IMR-90 (cell line): ENCODE measurements at places on chromosomes 12 and 14. TPM values are rescaled to one million over a fixed set of nuclear protein-coding genes. Genes with fewer than 3 reads are reported as not detected.

TAMALIN gene
- total RNA-seq = 2.5 and 2.7 TPM in 2 replicates

DNA sequence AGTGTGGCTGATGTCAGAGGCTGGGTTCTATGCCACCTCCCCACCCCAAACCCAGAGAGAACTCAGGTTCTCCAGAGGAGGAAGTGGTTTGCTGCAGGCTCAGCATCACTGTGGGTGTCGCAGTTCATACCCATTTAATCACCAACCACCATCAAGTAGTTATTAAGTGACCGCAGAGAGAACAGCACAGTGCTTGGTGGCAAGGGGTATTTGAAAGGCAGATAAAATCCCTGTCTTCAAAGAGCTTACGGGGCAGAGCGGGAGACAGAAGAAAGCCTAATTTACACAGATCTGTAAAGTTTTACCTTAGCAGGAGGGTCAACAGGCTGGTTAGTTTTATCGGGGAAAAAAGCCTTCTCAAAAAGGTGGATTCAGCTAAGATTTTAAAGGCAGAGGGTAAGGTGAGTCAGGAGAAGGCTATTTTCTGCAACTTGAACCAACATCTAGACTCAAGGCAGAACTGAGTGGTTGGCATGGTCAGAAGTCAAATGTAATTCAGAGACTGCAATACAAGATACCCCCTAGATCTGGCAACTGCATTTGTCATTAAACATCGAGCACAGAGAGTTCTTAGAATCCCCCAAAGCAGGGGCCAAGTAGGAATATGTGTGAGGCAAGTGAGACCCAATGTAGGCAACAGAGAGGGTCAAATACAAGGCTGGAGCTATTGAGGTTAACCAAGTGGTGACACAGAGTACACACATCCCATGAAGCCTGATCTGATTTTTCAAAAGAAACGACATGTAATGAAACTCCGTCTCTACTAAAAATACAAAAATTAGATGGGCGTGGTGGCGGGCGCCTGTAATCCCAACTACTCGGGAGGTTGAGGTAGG lies 13.2 kb downstream of the PXN start:
- H3K4me3 ChIP-seq = no peak overlapping the region
- H3K27ac ChIP-seq = no peak overlapping the region
- H3K27me3 ChIP-seq = no peaks in the 10 kb centered on the region
- peaks cover 10% of the 10 kb centered on the region for H3K36me3 ChIP-seq
- DNase-seq = no peak

GRCh38 chr14:44369401-44370123 lies 137.5 kb downstream of the FSCB start:
- H3K36me3 ChIP-seq = no peaks in the 10 kb centered on the region
- H3K27ac ChIP-seq = no peak overlapping the region
- no peaks in the 10 kb centered on the region for H3K27me3 ChIP-seq
- H3K4me1 ChIP-seq = no peaks in the 10 kb centered on the region
- H3K4me3 ChIP-seq = no peak overlapping the region

- no peaks in the 10 kb centered on the region for H3K4me1 ChIP-seq
- H3K36me3 ChIP-seq = no peaks in the 10 kb centered on the region; the same call in 1 of the 2 replicates
These were observed 23.2 kb downstream of the NGDN start for GRCh38 chr14:23492618-23493272.

- peak; percentile 31 for DNase-seq
- no peak overlapping the region for H3K4me3 ChIP-seq
- H3K4me1 ChIP-seq = no peaks in the 10 kb centered on the region
- peaks cover 45% of the 10 kb centered on the region for H3K27me3 ChIP-seq
- no peaks in the 10 kb centered on the region for H3K36me3 ChIP-seq
- H3K27ac ChIP-seq = no peak overlapping the region
These were observed 49.2 kb upstream of the EIF5 start for GRCh38 chr14:103284574-103285467.

- H3K27ac ChIP-seq = peak overlapping the region; percentile 68
- peaks cover 5% of the 10 kb centered on the region; the same call in 1 of the 2 replicates for H3K4me1 ChIP-seq
These were observed 642 bp upstream of the PAN2 start for GRCh38 chr12:56334490-56334793.
